ENCODE measurements at places on chromosomes 5 and 9.

GRCh38 chr5:173196133-173196952 lies 38.7 kb downstream of the NKX2-5 start:
- no peak for DNase-seq

DNA sequence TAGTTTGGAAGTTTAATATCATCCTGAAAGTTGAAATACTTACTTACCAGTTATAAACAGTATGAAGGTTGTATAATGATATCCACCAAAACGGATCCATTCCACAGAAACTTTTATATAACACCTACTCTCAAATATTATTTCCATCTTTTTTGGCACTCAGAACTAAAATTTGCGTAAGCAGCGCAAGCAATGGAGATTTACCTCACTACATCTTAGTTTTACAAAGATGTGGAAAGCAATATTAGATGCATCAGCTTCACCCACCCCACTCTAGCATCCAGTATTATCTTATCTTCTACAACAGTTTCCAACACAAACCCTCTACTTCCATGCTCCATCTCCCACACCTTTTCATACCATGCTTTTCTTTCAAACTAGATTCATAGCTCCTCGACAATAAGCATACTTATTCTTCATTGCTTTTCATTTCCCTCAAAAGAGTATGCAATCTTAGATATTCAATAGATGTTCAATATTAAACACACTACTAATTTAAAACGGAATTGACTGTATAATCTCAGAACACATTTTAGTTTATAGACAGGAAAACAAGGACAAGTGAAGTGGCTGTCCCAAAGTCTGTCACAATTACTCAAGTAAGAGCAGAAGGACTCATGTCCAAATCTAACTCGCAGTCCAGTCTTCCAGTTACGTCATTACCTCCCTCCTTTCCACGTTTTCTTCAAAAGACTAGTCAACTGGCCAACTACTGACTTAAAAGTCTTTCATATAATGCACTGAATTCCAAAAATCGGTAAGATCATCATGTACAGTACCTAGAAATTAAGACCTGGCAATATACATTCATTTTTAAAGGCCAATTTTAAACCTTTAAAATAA lies 2.2 kb downstream of the PPP2CA start:
- no peak for DNase-seq

GRCh38 chr9:99231711-99232110 lies 9.6 kb downstream of the SEC61B start:
- peak; percentile 23 for DNase-seq

- DNase-seq: no peak
Measured at GRCh38 chr5:142670804-142671203, 15.1 kb downstream of the FGF1 start.

- no peak for DNase-seq
Measured at GRCh38 chr5:154437281-154437965, 8.4 kb upstream of the SAP30L start.

DNA sequence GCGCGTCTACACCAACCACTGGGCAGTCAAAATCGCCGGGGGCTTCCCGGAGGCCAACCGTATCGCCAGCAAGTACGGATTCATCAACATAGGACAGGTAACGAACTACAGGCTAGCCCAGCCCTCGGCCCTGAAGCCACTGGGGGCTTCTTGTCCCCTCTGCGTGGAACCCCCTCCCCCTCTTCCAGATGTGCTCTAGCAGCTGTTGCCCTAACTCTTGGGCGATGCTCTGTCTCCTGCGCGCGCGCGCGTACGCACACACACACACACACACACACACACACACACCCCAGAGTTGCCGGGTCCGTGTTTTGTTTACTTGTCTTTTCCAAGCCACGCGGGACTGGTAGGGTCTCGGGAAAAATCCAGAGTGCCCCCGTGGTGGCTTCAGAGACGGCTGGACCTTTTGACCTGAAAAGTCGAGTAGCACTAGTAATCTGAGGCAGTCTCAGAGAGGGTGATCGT lies 836 bp downstream of the PCSK5 start:
- DNase-seq: peak; percentile 53

GRCh38 chr9:132059361-132059760 lies 20.3 kb downstream of the MED27 start:
- peak; percentile 32 for DNase-seq

DNA sequence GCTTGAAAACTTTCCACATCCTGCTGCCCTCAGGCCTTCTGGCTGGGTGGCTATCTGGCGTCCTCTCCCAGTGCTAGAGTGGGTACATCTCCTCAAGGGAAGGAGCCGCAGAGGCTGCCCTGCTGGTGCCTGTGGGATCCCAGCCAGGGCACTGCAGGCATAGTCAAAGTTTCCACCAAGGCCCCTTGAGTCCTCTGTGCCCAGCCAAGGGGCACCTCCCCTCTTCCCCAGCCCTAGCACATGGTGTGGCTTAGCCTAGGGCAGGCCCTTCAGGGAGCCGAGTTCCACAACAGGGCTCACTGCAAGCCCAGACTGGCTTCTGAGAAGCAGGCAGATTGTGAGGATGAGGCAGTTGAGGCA lies 103.2 kb downstream of the RGS3 start:
- no peak for DNase-seq

DNA sequence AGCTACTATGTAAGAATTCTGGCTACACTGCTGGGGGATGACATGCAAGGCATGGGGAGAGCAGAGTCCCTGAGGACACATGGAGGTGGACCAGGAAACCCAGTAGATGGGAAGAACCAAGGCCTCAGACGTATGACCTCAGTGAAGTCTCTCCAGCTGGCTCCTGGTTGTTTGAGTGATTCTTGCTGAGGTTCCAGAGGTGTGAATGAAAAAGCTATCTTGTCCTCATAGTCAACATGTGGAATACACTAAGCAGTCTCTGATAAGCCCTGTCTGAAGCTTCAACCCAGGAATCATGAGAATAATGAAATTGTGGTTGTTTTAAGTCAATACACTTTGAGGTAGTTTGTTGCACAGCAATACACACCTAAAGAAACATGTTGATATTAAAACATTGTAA lies 78.0 kb downstream of the GABRA6 start:
- no peak for DNase-seq

DNA sequence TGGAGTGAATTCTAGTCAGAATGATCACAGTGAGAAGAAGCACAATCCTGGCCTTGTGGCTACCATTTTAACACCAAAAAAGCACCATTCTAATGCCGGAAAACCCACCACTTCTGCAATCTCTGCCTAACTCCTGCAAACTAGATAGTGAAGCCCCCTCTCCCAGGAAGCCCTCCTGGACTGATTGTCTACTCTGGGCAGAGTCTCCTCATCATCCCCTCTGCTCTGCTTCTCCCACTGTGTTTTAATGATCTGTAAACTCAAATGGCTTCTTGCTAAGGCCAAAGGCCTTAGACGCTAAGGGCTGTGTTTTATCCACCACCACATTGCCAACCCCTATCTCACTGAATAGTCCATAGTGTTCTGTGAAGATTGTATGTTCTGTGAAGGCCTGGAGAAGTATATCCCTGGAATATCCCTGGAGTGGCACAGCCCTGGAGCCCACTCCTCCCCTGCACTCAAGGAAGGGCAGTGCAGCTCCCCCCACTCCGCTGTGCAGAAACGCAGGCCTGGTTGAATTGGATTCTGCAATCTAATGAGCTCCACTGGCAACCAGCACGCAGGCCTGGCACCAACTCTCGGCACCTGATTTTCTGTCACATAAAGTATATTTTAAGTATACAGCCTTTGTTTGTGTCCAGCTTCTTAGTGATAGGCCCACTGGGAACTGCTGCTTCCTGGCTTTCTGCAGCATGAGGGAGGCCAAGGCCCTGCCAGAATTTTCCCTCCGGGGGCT lies 126.3 kb downstream of the ATPSCKMT start:
- no peak for DNase-seq

DNA sequence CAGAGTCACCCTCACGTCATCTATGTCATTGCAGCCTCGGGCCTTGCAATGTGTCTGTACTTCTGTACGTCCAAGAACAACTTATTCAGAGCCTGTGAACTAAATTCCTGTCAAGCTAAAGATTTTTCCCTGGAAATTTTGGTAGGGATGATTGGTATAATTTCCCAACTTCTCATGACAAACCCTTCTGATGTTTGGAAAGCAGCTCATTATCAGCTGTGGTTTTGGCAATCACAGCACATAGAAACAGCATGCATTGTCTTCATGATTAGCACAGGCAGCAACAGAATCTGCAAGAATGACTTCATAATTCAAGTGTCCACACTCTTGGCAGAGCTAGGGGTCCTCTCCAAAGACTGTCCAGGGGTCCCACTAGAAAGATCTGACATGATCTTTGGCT lies 49.5 kb downstream of the APBA1 start:
- no peak for DNase-seq

DNA sequence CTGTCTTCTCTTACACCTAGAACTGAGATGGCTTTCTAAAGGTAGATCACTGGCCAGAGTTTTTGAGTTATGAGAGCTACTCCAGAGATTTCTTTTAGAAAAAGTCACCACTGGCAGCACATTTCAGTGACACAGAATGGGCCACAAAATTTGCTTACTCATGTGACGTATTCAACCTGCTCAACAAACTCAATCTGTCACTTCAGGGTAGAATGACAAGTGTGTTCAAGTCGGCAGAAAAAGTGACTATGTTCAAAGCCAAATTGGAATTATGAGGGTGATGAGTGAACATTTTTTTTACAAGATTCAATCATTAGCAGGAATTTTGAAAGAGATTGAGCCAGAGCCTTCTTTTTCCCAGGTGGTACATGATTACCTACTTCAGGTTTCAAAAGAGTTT lies 46.5 kb downstream of the TAF11L14 start:
- DNase-seq: no peak

DNA sequence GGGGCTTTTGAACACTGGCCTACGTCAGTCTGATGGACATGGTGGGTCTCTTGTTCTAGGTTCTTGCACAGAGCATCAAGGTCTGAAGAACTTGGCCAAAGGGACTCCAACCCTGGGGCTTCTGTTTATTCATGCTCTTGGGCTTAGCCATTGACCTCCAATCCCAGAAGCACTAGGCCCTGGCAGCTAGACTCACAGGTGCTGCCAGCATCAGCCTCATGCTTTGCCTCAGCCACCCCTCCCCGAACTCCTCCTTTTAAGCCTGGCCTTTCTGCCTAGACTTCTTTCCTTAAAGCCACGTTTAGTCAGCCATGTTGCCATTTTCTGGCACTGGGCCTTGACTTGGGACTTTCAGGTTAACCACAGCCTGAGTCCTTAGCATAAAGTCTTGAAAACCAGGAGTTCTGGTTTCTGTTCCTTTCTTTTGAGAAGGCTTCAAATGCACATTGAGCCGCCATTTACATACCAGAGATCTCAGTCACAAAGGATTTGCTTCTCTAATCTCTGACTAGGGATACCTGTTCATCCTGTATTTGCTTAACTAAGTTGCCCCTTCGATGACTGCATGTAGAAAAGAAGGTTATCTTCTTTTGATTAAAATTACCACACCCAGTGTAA lies 54.7 kb downstream of the ANGPTL2 start:
- DNase-seq: no peak

GRCh38 chr5:36877667-36878391 lies 1.3 kb downstream of the NIPBL start:
- DNase-seq: no peak

DNA sequence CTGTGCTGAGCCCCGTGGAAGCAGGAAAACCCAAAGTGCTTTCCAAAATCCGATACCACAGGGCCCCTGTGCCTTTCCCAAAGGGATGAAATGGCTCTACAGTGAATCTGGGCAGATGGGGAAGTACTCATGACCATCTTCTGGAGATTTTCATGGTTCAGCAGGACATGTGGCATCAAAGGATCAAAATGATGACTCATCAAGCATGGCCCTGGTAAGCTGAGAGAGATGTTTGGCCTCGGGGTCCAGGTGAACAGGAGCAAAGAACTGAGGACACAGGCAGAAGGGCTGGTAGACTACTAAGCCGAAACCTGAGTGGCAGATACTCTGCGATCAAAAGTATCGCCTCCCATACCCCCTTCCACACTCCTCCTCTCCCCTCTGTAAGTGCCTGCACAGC lies 160.0 kb upstream of the EFNA5 start:
- DNase-seq: no peak

GRCh38 chr5:66209794-66210193 lies 65.7 kb downstream of the SREK1 start:
- no peak for DNase-seq

GRCh38 chr5:126354012-126354857 lies 69.0 kb upstream of the GRAMD2B start:
- DNase-seq: no peak

DNA sequence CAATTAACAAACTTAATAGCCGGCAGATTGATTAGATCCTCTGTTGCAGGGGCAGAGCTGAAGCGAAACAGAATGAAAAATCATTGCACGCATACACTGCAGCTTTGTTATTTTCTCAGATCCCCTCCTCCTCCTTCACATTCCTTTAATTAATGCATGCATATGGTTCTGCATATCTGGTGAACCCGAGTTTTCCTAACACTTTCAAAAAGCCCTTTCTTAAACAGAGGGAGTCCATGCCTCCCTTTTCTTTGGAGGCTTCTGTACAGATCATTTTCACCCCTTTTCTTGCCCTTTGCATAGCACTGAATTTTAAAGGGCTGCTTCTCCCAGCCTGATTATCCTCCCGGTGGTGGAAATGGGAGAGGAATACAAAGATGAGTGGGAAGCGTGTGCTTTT lies 136.6 kb upstream of the TBCA start:
- no peak for DNase-seq

DNA sequence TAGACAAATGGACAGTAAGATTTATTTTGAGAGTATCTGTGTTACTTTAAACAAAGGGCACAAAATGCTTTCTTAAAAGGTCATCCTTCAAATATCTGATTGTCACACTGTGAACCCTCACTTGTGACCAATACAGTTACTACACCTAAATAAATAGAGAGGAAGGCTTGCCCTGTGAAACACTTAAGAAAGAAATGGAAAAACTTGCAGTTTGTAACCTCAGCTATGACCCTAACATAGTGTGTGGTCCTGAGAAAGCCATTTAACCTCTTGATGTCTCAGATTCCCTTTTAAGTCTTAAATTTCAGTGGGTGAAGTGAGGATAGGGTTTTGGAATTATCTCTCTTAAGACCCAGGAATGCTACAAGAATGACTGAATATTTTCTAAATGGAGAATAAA lies 126.7 kb upstream of the SLC27A6 start:
- no peak for DNase-seq

- DNase-seq: no peak
Measured at GRCh38 chr5:137689306-137689705, 46.6 kb downstream of the KLHL3 start.

DNA sequence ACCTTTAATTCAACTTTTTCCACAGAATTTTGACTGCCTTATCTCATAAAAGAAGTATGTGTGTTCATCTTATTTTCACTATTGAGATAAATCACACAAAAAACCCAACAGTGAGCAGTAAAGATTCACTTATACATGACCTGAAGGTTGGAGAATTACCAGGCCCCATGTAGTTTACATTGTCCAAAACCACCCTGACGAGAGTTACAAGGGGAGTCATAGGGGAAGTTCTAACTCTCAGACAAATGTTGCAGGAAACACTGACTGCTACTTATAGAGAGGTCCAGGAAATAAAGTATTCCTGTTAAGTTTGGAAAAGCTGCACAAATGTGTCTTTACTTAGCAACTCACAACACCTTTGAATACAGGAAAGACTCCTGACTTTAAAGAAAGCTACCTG lies 14.1 kb downstream of the SPATA9 start:
- DNase-seq: no peak

GRCh38 chr5:132883261-132883834 lies 9.9 kb downstream of the LEAP2 start:
- DNase-seq: peak; percentile 27
